HEK293T (cell line): ENCODE measurements at places on chromosomes 7 and 10.

GRCh38 chr10:79976999-79977398 lies 28.1 kb upstream of the SFTPD start:
- no peak for DNase-seq

DNA sequence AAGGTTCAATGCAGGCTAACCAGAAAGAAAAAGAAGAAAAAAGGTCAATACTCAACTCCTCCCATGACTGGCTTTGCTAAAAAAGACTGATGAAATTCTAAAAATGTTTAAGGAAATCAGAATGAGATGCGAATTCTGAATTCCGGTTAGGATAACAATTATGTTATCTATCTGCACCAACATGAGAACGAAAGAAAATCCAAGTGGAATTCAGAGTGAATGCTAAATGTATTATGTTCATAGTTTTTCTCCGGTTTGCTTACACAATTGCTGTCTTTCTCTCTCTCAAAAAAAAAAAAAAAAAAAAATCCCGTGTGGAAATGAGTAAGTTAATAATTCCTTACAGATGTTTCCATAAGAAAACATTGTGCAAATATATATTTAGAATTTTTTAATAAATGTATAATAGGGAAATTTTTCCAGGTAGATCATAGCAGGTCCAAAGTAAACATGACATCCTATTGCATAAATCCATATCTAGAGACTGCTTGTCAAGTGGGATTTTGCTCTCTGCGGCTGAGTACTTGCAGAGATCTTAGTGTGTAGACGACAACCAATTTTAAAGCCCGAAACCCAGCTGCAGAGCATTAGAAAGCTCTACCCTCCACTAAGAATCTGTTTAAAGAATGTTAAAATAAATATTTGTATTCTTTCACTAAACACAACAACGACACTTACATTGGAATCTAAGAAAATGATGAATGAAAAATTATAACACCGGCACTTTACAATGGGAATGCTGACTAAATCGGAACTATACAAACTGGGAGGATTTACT lies 104.0 kb downstream of the JAZF1 start:
- no peak for DNase-seq

GRCh38 chr10:34063592-34063991 lies 729.1 kb upstream of the NRP1 start:
- DNase-seq, result no peak

- no peak for DNase-seq
Measured at GRCh38 chr7:22193450-22193983, 163.4 kb downstream of the RAPGEF5 start.

- DNase-seq, result no peak
Measured at GRCh38 chr10:102527546-102527945, 23.8 kb downstream of the SUFU start.

GRCh38 chr10:91115618-91116390 lies 104.7 kb upstream of the PCGF5 start:
- DNase-seq, result no peak

- DNase-seq, result no peak
Measured at GRCh38 chr7:89259085-89259484, 463.5 kb upstream of the TEX47 start.
